ENCODE measurements at places on chromosomes 1 and 21.

GRCh38 chr1:225890346-225891228 is 1.6 kb upstream of the LEFTY1 start:
- no peak for DNase-seq

- DNase-seq, result no peak
Measured at GRCh38 chr1:54703471-54703870, 12.2 kb upstream of the TTC4 start.

DNA sequence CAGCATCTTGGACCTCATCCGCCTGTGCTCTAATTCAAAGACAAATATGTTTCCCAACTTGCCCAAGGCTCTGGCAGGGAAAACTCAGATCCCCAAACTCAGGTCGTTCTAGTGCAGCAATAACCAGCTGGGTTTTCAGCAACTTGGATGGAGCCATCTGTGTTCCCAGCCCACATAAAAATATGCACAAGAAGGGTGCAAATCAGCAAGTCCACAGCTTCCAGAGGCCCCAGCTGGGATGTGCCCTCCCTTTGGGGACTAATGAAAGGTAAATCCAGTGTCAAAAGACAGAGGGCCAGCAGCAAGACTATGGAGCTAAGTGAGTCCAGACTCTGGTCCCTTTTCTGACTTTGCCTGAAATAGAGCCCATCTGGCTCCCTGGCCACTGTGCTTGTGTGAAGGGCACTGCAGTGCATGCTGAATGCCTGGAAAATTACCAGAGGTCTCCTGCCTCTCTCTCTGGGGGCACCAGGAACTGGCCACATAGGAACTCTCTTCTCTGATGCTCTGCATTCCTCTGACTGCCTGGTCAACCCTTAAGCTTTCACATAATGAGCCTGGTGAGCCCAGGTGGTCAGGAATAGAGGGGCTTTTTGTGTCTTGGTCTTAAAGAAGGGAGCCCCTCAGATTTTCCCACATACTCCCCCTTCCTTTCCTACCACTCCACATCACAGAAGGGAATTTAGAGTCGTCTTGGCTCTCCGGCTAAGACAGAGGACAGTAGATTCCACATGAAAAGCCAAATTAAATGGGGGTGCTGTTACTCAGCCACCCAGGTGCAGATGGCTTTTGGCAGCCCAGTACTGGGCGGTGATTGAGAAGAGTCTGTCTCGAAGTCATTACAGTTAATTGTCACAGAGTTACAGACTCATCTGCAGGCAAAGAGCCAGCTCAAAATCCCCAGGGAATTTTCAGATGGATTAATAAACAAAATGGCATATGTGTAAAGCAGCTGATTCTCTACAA is 88.1 kb upstream of the C1orf21 start:
- peak; percentile 10 for DNase-seq

GRCh38 chr1:247243524-247244137 is 12.2 kb upstream of the VN1R5 start:
- no peak for DNase-seq
